ENCODE measurements at places on chromosomes 7 and 10. TPM values are rescaled to one million over a fixed set of nuclear protein-coding genes. Genes with fewer than 3 reads are reported as not detected.

The CFTR gene
- not detected for polyA plus RNA-seq

The OR9A4 gene
- polyA plus RNA-seq, result not detected

The UNCX gene
- not detected for polyA plus RNA-seq

The SFXN2 gene
- 1.8 TPM for polyA plus RNA-seq

The PTF1A gene
- polyA plus RNA-seq, result not detected

The TRUB1 gene
- polyA plus RNA-seq, result 11.8 TPM

The CNTNAP2 gene
- polyA plus RNA-seq, result 0.23 TPM

The CCL26 gene
- polyA plus RNA-seq, result 0.59 TPM

The OR2A42 gene
- 0.20 TPM for polyA plus RNA-seq

The TRIM74 gene
- 0.27 TPM for polyA plus RNA-seq

The SLC26A5 gene
- 0.07 TPM for polyA plus RNA-seq

The SFRP5 gene
- polyA plus RNA-seq, result 110 TPM

The STRA8 gene
- polyA plus RNA-seq, result not detected

The TBATA gene
- polyA plus RNA-seq, result 0.16 TPM

The BPGM gene
- polyA plus RNA-seq, result 16.7 TPM

The UBE3C gene
- polyA plus RNA-seq, result 22.0 TPM

The ZC3HAV1L gene
- 0.86 TPM for polyA plus RNA-seq

The USP6NL gene
- polyA plus RNA-seq, result 3.9 TPM

The AGR3 gene
- not detected for polyA plus RNA-seq

Data from right cardiac atrium (tissue), 5 donors.